BJ (cell line): ENCODE measurements at places on chromosomes 7 and 10.

GRCh38 chr10:95309958-95310357 is 19.2 kb upstream of the PDLIM1 start:
- DNase-seq: no peak

- DNase-seq: no peak
Measured at GRCh38 chr10:35493196-35494118, 111.7 kb upstream of the GJD4 start.

- no peak for DNase-seq
Measured at GRCh38 chr10:42979181-42979580, 97.7 kb upstream of the RET start.

GRCh38 chr10:86855513-86855912 is 99.1 kb downstream of the BMPR1A start:
- no peak for DNase-seq

GRCh38 chr10:24390746-24391145 is 181.8 kb downstream of the KIAA1217 start:
- DNase-seq: no peak

- no peak for DNase-seq
Measured at GRCh38 chr10:82668221-82668895, 793.4 kb downstream of the NRG3 start.

GRCh38 chr10:3714531-3714930 is 70.5 kb downstream of the KLF6 start:
- DNase-seq: no peak

DNA sequence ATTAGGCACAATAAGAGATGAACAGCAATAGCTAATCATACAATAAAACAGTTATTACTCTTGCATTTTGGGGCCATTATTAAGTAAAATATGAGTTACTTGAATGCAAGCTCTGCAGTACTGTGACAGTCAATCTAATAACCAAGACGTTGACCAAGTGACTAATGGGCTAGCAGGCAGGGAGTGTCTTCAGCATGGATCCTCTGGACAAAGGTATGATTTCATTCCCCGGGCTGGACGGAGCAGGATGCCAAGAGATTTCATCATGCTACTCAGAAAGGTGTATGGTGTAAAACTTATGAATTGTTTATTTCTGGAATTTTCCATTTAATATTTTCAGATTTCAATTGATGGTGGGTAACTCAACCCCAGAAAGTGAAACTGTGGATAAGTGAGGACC is 80.9 kb downstream of the SHH start:
- no peak for DNase-seq

- no peak for DNase-seq
Measured at GRCh38 chr7:71457846-71458590, 326.1 kb downstream of the GALNT17 start.

- DNase-seq: no peak
Measured at GRCh38 chr7:26321435-26321834, 29.8 kb downstream of the SNX10 start.

GRCh38 chr10:8238986-8239385 is 184.5 kb downstream of the GATA3 start:
- DNase-seq: no peak

- no peak for DNase-seq
Measured at GRCh38 chr10:110355141-110355831, 50.6 kb upstream of the SMNDC1 start.

- no peak for DNase-seq
Measured at GRCh38 chr7:133704453-133704852, 422.7 kb upstream of the LRGUK start.

DNA sequence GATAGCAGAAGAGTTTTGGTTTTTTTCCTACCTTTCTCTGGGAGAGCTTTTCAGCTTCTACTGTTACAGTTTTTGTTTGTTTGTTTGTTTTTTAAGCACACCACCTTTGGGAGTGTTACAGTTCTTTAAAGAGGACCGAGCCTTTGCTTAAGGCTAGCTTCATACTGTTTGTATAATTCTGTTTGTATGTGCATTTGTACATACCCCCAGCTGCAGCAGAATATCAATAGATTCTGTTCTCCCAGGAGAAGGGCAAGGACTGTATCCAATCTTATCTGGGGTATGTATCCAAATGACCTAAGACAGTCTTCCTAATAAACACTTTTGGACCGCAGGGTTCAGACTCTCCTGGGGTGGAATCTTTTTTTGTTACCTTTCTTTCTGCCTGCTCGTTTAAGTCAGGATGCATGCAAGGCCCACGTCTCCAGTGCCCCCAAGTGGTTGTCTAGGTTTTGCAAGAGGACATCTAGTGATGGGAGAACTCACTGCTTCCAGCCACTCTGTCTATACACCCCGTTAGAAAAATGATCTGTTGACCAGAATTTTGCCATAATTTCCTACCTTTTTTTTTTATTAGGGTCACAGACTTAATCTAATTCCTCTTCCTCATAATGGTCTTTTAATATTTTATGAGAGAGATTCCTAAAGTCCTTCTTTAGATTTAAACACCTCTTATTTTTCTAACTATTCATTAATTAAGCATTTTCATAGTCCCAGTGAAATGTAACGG is 23.9 kb downstream of the NRF1 start:
- no peak for DNase-seq

- no peak for DNase-seq
Measured at GRCh38 chr7:128117691-128118090, 86.5 kb upstream of the LRRC4 start.

GRCh38 chr7:33711231-33712019 is 193.9 kb upstream of the BMPER start:
- no peak for DNase-seq

DNA sequence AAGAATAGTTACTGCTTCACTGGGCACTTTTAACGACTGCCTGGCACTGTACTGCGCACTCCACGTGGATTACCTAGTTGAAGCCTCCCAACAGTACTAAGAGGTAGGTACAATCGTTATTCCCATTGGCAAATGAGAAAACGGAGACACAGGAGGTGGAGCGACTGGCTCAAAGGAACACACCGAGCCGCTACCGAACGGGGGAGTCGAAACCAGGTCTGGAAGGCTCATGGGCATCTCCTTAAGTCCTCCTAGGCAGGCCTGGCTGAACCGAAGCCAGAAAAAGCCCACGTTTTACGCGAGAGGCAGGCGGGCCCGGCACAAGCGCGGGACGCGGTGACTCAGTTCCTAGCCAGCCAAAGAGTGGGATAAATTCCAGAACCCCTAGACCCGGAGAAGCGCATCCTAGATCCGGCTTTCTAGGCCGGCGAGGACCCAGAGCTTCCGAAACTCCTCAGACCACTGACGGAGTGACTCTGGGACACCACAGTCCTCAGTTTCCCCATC is 472 bp downstream of the PDAP1 start:
- DNase-seq: peak; percentile 28
